ENCODE measurements at places on chromosomes 12 and 14. TPM values are rescaled to one million over a fixed set of nuclear protein-coding genes. Genes with fewer than 3 reads are reported as not detected.

DNA sequence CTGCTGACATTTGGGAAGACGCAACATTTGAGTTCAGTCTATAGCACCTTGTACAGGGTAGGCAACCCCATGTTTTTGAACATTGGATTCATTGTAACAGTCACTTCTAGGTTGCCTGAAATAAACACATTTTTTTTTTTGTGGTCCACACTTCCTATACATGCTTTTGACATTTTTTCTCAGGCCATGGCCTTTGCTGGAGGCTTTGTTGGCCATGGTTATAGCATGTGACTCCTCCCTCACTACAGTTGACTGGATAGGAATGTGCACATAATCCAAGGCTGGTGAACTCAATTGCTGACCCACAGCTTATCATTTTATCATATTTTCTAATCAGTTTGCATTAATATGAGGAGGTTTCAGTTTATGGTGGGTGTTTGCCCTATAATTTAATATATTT lies 60.6 kb downstream of the TMEM117 start:
- DNase-seq: no peak

DNA sequence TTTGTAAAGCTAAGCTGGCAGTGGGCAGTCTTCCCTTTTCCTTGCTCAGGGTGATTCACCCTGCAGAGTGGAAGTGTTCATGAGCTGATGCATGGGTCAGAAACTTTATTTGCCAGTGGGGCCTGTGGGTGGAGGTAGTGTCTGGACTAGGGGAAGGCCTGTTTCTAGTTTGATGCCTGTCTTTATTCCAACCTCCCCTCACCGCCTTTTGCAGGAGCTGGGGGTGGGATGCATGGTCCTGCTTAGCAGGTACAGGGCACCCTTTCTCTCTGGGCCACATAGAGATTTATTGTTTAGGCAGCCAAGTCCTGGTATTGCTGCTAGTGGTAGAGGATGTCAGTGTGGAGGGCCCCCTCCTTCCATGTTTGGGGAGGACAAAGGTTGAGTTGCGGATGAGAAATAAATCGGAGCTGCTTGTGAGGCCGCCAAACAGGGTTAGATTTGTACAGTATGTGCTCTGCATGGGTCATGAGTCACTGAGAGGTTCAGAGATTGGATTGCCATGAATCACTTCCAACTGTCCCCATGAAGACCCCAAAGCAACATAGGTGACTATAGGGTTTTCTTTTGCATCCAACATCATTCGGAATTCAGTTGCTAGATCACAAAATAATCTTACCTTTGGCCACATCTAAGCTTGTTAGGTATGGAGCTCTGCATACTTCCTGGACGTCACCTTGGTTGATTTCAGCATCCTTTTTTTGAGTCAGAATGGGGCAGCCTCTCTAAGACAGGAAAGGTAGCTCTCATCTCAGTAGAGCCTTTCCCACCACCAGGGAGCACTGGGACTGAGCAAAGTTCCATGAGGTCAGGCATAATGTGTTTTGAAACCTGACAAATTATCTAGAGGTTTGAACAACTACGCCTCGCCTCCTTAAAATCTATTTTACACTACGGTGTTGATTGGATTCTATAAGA lies 8.8 kb downstream of the SMOC1 start:
- peak; percentile 68 for DNase-seq

DNA sequence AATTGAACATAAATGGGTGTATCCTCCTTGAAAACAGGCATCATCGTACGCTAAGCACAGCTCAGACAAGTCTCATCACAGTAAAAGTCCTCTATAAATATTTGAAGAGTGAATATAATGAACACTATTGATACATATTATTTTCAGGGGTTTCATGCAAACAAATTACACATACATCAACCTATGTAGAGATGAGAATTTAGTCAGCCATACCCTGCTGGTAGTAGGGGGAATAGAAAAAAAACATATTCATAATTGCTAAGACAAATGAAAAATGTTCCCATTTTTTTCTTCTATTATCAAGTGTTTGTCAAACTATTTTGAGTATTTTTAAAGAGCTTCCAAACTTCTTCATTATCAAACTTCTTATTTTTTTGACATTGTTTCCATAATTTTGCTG lies 205.6 kb upstream of the SOX5 start:
- no peak for DNase-seq

DNA sequence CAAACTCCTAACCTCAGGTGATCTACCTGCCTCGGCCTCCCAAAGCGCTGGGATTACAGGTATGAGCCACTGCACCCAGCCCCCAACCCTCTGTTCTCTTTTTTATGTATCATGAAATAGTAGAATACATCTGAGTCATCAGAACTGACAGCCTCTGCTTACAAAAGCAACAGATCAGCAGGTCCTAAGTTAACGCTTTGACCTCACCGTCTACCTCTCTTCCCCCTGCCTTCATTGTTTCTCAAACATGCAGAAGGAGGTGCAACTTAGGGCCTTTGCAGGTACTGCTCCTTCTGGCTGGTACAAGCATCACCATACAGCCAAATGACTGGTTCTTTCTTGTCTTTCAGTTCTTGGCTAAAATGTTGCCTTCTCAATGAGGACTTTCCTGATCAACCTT lies 249.2 kb downstream of the PAWR start:
- no peak for DNase-seq

DNA sequence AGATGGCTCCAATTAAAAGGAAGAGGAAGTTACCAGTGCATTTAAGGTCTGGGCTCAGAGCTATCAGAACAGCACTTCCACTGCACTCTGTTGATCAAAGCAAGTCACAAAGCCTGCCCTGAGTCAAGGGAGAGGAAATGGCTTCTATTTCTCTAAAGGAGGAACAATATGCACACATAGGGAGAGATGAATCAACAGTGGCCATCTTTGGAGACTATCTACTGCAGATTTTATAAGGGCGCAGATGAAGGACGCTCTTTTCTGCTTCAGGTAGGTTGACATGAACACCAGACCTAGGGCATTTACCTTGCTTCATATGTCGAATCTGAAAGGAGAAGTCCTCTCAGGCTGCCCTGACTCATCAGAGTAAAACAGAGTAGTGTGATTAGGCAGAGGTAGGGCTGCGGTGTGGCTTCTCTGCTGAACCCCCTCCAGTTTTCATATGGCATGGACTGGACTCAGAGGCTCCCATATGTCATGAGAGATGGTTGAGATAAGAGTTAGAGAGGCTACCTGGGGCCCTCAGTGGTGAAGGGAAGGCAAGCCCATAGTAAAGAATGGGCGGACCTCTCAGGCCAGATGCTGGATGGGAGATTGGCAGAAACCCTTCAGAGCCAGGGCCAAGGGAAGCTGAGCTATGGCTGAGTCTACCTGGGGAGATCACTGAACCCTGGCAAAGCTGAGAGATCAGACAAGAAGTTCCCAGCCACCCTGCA lies 84.4 kb downstream of the ARF6 start:
- no peak for DNase-seq

- no peak for DNase-seq
These were observed 13.7 kb upstream of the RPS6KL1 start for GRCh38 chr14:74936731-74937130.

GRCh38 chr12:50397117-50397650 lies 775 bp upstream of the FAM186A start:
- no peak for DNase-seq

DNA sequence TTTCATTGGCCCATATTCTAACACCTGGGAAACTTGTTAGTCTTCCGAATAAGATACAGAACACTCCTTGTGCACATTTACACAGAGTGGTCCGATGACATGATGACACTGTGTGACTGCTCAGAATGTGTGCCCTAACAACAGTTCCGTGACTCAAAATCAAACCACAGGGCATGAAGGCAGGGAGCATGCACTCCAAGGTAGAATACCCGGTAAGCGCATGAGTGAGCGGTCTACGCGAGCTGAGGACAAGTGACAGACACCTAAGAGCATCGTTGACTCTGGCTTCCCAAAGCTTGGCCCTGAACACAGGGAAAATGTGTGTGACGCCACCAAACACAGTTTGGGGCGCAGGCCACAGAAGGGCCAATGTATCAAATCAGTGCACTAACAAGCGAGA lies 18.6 kb downstream of the CLIP1 start:
- DNase-seq: no peak

P2RX2 gene
- not detected for total RNA-seq

- DNase-seq: peak; percentile 23
These were observed 163.7 kb downstream of the MYRFL start for GRCh38 chr12:69988481-69989321.

GRCh38 chr14:99378782-99379214 lies 101.9 kb downstream of the SETD3 start:
- peak; percentile 88 for DNase-seq

DNA sequence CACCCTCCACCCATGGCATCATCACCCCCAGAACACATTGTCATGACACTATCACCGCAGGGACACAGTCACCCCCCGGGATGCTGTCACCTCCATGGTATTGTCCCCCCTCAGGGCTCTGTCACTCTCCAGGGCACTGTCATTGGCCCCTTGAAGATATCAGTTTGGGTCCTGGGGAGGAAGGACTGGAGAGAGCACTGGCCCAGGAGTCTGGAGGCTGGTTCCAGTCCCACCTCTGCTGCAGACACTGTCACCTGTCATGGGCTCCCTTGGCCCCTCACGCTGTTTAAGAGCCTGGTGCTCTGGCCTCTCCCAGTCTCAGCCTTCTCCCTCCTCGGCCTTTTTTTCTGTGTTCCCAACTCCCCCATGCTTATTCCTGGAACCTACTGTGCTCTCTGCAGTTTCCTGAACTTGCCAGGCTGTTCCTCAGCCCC lies 31.9 kb downstream of the SERPINA3 start:
- DNase-seq: no peak

GRCh38 chr12:109513051-109513450 lies 35.6 kb downstream of the UBE3B start:
- no peak for DNase-seq
